Tibial nerve (tissue), 4 donors: ENCODE measurements at places on chromosomes 2 and 18. TPM values are rescaled to one million over a fixed set of nuclear protein-coding genes. Genes with fewer than 3 reads are reported as not detected.

NAT8 gene
- not detected for total RNA-seq

CTNNA2 gene
- 0.39 TPM for total RNA-seq

ASPRV1 gene
- 4.2 TPM for total RNA-seq

DNA sequence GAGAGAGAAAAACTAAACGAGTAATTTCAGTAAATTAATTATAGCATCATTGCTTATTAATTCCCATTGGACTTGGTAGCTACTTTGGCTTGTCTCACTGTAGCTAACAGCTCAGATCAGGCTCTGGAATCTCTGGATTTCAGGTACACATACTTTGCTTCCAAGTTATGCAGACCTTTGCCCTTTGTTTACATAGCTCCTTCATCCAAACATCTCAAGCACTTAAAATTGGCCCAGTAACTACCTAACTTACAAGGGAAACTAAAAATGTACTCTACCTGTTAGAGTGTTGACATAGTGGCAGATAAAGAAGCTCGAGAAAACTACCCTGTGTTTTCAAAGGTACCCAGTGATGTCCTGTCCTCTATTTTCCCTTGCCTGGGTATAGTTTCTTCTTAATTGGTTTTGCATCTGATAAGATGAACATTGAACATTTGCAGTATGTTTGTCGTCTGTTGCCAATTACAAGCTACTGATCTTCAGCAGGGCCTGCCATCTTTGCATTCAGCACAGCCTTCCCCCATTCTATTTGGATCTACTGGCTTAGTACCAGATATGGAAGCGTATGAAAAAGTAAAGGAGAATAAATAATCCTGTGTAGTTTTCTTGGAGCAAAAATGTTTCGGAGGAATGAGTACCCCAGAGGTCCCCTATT lies 601.5 kb upstream of the FANCL start:
- DNase-seq = no peak

DNA sequence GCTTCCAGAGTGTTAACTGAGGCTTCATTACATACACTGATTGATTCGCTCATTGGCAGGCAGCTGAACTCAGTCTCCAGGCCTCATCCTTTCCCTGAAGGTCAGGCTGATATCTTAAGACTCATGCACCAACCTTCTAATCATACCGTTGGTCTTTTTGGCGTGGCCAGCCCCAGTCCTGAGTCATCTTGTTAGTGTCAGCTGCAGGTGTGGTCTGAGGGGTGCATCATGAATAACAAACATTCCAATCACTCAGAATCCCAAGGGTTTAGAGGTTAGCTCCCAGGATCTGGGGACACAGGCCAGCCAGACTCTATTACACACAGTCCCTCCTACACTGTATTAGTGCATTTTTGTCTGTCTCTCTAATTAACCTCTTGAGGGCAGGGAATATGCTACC lies 271.5 kb downstream of the HRH4 start:
- no peak for DNase-seq

GRCh38 chr2:145402706-145403277 lies 882.9 kb upstream of the ZEB2 start:
- no peak for DNase-seq

- DNase-seq = no peak
Measured at GRCh38 chr2:28433215-28433614, 40.6 kb downstream of the FOSL2 start.

GRCh38 chr2:84486441-84487115 lies 27.5 kb upstream of the SUCLG1 start:
- no peak for DNase-seq

- DNase-seq = no peak
Measured at GRCh38 chr2:222305516-222306392, 7.0 kb upstream of the PAX3 start.

DNA sequence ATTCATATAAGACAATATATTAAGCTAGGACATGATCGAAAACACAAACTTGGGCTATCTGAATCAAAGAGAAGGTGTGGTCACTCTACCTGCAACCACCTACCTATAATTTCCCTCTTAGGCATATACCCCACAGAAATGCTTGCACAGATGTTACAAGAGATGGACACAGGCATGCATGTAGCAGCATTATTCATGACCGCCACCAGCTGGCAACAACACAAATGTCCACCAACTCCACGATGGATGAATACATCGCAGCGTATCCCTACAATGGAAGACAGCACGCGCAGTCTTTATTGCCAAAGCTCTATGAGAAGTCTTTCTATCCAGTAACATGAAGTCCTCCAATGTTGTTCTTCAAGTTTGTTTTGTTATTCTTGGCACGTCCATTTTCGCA lies 90.8 kb downstream of the ARL4C start:
- no peak for DNase-seq

DNA sequence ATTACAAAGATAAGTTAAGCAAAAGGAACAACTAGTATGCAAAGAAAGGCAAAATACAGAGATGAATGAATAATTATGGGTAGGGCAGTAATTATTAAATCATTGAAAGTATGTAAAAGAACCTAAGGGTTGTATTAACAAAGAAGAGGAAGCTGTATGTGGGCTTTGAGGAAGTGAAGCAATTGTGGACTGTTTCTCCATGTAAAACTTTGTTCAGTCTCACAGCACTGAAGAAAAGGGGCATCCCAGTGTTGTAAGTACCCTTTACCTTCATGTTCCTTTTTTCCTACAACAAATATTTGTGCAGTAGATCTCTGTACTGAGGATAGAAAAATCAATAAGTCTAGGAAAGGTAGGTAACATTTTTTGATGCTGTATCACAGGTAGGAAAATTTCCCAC lies 388.7 kb upstream of the NRP2 start:
- no peak for DNase-seq
